ENCODE measurements at places on chromosomes 12 and 14.

DNA sequence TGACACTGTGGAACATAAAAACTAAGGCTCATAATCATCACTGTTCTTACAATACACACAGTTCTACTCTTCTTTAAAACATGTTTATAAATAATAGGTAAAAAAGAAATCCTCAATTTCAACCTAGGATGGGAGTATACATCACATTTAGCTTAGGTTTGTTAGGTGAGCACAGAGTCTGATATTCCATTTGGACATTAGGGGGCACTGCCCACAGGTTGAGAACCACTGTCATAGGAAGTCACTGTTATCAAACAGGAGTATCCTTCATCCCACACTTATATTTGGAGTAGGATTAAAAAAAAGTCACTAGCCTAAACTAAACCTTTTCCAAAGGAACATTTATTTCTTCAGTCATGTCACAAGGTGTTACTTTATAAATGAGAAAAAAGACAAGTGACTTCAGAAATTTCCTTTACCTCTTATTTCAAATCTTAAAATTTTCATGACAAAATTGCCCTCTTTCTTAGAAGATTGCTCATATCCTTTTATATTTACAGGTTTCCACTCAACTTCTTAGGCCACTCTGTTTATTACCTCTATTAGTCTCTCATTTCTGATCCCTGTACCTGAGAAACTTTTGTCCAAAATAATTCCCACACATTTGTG lies 240.6 kb downstream of the CPNE8 start:
- no peak for DNase-seq

GRCh38 chr12:110555577-110556406 lies 27.3 kb downstream of the PPTC7 start:
- no peak for DNase-seq

GRCh38 chr12:115697340-115697739 lies 580.2 kb downstream of the MED13L start:
- DNase-seq, result no peak

GRCh38 chr14:59207506-59207933 lies 19.1 kb downstream of the DAAM1 start:
- no peak for DNase-seq

DNA sequence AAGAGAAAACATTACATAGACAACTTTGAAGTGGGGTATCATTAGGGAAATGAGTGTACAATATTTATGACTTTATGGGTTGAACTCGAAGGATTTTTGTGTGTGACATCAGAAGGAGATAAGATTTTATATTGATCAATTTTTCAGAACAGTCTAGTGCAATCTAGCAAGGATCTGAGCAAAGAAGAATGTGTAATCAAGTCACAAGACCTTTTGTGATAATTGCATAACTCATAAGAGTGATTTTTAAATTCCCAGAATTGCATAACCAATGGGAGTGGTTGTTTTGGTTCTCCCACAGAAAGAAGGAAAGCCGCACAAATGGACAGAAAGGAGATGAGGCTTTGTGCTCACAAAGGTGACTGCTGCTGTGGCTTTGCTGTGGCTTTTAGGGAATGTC lies 441.8 kb upstream of the FLRT2 start:
- no peak for DNase-seq

DNA sequence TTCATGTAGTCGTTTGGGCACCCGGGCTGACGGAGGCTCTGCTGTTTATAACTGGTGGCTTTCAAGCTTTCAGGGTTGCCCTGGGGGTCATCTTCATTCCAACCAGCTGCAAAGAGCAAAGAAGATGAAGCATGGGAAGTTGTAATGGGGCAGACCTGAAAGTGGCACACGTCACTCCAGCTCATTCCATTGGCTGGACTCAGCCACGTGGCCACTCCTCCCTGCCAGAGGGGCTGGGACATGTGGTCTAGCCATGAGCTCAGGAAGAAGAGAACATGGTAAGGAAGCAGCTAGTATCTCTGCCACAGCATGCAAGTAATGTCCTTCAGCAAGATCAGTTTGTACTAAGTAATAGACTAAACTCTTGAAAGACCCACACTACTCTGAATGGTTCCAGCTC lies 51.7 kb upstream of the FERMT2 start:
- no peak for DNase-seq

DNA sequence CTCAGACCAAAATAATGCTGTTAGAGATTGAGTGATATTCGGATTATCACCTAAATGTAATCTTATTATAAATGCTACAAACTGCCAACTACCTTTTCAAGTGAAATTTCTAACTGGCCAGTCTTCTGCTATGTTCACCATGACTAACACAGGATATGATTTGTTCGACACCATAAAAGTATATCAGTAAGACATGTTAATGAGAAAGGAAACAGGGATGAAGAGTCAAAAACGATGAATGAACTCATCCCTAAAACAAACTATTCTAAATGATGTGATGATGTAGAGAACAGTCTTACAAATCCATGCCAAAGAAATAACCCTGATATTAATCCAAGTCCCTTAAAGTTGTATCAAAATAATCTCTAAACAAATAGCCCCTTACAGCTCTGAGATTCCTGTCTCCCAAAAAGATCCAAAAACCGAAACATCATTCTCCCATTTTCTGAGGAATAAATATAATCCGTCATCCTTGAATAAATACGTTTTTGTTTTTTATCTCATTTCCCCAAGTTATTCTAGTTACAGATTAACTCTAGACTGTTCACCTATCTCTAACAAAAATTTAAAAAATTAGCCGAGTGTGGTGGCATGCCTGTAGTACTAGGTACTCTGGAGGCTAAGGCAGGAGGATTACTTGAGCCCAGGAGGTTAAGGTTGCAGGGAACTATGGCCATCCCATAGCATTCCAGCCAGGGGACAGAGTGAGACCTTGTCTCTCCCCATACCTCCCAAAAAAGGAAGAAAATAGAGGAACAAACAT lies 9.1 kb downstream of the SCAF11 start:
- no peak for DNase-seq

DNA sequence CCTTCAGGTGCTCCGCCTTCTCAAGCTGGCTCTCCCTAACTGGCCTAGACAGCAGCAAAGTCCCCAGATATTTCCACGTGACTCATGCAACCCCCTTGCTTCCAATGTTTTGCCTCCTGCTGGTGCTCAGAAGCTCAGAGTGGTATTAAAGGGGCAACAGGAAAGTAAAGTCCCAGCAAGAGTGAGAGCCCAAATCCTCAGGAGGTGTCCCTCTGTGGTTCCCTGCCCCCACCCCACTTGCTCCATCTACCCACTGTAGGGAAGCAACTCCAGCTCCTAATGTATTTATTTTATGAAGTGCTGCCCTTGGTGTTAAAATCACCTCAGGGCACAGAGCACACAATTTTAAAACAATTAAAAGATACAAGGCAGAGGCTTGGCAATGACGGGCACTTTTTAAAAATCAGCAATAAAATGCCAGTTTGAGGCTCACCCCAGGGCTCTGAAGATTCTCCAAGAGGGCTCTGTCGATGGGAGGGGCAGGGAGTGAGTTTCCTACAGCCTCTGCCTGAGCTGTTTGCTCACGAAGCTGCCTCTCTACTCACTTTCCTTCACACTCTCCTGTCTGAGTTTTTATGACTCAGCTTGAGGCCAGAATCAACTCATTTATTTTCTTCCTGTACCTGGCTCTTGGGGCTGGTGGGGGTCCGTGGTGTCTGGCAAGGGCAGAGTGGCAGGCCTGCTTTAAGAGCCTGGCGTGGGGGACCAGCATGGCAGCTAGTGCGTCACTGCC lies 81.9 kb upstream of the MAX start:
- no peak for DNase-seq

GRCh38 chr12:123223241-123223668 lies 9.7 kb downstream of the MPHOSPH9 start:
- no peak for DNase-seq

GRCh38 chr12:80593766-80594165 lies 113.7 kb upstream of the MYF6 start:
- DNase-seq, result no peak

DNA sequence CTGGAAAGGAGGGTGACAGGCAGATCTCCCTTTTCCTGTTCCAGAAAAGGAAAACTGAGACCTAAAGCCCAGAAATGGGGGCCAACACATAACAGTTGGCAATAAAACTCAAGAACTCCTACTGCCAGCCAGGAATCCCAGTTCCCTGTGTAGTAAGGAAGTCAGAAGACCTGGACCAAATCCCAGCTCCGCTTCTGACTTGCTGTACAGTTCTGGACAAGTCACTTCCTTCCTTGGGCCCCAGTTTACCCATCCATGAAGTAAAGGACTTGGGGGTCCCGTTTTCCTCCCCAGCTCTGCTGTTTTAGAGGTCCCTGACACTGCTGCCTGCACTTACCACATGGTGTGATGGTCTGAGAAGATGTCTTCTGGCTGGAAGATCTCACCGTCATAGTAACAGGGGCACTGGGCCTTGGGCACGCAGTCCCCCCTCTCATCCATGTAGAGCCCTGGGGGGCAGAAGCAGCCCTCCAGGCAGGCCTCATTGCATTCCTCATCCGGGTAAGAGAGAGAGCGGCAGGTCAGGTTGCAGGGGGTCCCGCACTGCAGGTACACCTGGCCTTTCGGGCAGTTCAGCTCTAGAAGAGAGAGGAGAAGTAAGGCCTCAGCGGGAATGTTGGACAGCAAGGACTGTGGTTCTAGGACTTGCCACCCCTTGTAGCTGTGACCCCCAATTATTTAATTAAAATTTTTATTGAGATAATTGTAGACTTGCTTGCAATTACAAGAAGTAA lies 72.1 kb downstream of the VWF start:
- DNase-seq, result no peak

GRCh38 chr12:115998794-115999478 lies 278.6 kb downstream of the MED13L start:
- DNase-seq, result no peak
